ENCODE measurements at places on chromosomes 7 and 10.

DNA sequence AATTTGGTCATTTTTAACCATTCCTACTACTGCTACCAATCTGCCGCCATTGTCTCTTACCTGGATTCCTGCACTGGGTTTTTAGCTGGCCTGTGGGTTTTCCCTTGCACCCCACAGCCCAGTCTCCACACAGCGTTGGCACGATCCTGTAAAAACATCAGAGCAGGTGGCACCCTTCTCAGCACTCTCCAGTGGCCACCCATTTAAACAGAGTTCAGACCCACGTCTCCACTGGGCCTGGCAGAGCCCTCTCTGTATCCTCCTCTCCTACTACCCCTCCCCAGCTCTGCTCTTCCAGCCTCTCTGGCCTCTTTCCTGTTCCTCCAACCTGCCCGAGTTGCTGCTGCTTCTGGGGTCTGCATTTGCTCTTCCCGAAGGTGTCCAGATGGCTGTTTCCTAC is 259.4 kb downstream of the SDK1 start:
- DNase-seq = no peak

DNA sequence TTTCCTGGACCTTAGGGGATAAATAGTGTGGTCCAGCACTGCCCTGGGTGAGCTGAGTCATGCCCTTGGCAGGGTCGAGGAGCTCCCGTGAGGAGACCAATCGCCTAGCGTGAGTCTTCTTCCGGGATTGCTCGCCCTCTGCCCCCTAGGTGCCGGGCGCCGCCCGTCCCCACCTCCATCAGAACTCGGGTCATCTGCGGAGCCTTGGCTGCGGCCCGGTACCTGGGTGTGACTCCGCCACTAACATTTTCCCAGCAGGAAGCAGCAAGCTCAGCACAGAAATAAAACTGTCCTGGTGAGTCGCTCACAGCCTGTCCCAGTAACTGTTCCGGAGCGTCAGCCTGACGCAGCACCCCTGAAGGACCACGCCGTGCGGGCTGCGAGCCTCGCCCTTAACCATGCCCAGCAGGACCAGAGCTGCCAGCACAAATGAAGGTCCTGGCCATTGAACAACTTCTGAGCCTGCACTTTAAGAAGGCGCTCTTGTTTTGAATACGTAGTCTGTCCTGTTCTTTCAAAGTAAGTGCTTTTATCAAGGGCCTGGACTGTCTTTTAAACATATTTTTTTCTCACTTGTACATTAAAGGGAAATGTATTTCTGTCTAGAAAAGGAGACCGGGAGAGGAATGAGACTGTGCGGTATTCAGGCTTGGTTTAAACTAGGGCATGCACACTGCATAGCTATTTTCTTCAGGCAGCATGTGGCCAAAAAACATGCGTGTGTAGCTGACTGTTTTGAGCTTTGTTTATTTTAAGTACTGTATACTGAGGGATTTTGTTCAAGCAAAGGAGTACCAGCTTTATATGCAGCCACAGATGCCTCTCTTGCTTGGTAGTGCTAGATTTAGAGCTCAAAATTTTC is 136.7 kb downstream of the HECW1 start:
- DNase-seq = peak; percentile 77

DNA sequence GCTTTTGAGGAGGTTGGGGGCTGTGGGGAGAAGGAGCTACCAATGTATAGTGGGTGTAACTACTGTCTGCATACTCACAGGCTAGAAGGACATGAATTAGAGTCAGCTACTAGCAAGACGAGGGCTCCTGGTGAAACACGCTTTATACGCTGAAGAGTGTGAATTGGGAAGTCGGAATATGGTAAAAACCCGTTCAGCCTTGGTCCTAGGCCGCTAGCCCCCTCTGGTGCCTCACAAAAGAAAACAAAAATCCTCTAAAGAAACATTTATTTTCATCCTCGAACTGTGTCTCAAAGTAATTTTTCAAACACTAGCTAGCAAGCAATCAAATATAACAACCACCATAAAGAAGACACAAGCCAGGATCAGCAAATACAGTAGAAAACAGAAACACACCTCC is 338.1 kb upstream of the SEMA3C start:
- DNase-seq = peak; percentile 35

DNA sequence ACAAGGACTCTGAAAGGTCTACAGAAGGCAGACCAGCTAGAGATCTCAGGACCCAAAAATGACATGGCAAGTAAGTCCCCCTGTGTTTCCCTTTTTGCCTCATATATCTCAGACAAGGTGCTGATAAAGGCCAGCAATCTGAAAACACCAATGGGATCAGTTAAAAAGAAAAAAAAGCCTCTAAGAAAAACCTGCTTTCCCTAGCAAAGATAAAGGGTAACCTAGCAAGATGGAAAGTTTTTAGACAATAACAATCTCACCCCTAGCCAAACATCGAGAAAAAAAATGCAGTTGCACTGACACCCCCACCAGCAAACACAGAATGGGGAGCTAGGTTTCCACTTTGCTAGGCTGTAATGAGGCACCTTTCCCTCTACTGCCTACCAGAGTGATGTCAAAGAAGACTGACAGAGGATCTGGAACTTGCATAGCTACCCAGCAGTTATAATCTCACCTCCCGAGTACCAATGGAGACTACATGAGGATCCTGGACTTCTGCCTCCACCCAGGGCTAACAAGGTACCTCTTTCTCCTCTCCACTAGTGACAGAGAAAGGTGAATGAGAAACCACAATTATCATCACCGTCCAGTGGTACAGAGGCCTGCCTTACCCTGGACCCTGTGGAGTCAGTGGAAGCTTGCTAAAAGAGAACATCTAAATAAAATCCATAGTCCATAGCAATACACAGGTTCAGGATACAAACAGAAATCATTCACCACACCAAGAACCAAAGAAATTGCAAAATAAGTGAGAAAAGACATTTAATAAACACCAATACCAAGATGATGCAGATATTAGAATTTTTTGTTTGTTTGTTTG is 240.8 kb downstream of the ARHGAP12 start:
- no peak for DNase-seq

DNA sequence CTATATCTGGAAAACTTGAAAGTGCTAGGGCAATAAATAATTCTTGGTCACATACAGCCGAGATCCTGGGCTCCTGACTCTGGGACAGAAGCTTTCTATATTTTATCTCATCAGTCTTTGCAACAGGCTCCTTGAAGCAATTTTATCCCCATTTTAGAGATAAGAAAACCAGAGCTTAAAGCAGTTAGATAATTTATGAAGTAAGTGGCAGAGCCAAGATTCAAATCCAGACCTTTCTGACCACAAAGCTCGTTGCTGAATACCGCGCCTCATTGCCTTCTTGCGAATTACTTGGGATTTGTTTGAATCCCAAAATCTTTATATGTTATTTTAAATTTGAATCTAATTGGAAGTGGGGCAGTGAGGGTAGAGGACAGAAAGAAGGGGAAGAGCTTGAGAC is 106.0 kb downstream of the TCF7L2 start:
- no peak for DNase-seq

GRCh38 chr7:33886149-33886623 is 19.2 kb upstream of the BMPER start:
- peak; percentile 51 for DNase-seq

GRCh38 chr10:8283986-8284385 is 229.5 kb downstream of the GATA3 start:
- DNase-seq = no peak

DNA sequence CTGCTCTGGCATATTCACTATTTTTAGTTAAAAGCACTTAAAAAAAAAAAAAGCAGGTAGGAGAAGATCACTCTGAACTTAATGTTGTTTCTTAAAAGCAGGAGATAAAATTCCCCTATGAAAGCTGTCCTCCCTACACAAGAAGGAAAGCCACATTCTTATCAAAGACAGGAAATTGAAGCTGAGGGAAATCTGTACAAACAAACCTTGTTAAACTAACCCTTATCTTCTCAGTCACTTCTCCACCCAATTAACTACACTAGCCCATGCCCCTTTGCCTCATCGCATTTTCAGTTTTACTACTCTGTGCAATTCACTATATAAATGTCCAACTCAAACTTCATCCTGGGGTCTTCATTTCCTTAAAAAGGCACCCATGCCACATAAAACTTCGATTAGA is 2.7 kb upstream of the CDCA7L start:
- DNase-seq = no peak

DNA sequence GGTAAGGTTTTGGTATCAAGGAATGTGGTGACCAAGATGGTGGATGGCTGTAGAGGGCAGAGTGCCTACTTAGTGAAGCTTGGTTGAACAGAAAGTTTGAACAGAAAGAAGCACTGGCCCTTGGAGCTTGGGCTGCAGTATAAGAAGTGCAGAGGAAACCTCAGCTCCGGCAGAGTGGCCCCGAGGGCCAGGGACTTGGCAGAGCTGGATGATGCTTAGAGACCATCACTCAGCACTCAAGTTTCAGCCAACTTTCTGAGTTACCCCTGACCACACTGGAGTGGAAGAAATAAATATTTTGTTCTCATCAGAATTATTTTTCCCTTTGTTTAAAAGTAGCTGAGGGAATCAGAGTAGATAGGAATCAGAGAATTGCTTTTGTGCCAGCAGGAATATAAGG is 336.7 kb downstream of the C7orf25 start:
- no peak for DNase-seq

DNA sequence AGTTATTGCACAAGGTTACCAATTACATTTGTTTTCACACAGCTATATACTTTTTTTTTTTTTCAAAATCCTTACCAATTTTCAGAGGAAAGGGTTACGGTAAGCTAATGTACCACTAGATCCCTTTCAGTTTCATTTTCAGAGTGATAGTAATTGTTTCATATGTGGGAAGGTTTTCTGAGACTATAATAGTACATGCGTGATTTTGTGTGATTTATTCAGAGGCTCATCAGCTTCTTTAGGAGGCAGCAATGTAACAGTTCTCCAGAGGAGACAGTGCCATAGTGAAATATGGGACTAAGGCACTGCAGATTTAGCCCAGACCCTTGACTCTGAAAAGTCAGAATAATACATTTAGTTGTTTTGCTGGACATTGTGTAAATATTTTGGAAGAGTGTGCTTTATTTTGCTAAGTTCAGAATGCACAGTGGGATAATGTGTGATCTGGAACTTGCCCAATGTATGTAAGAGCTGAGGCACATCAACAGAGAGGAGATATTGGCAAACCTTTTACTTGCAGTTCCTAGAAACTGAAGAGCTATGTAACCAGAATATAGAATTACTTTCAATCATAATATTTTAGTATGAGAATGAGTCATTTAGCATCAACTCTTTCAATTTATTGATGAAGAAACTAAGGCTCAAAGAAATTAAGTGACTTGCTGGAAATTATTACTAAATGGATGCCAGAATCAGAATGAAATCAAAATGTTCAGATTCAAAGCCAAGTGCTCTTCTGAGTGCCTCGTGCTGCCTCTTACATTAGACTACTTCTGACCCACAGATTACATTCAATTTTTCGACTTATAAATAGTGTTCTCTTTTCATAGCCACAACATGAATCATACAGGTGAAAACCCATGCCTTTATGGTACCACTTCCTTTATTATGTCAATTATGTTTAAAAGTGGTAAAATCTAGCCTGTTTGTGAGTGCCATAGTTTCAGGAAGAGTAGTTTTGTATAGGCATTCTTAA is 207.7 kb upstream of the TEX47 start:
- DNase-seq = peak; percentile 18

DNA sequence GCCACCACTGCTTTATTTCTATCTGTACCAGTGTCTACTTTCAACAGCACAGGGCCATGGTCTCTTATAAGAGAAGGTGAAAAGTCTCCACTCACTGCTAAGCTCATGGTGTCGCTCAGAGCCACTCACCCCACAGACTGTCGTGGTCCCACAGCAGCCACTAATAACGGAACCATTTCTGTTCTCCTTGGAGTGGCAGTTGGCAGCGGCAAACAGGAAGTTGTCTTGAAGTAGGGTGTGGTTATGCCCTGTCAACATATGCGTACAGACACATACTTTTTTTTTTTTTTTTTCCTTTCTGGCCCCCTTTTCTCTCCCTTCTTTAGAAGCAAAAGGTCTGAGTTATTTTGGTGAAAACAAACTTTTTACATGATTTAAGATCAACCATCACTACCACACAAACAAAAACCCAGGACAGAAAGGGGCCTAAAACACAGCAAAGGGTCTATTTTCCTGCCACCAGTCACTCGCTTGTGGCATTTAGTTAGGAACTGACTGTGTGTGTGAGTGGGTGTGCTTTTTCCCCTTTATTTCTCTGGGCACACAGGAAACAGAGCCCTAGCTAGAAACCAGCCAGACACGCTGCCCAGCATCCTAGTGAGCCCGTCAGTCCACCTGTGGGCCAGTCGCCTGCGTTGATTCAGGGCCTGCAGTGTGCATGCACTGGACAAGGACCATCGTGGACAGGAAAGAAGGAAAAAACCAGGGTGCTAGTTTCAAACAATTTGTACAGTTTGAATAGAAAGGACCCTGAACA is 96.7 kb upstream of the EFCAB10 start:
- DNase-seq = no peak

DNA sequence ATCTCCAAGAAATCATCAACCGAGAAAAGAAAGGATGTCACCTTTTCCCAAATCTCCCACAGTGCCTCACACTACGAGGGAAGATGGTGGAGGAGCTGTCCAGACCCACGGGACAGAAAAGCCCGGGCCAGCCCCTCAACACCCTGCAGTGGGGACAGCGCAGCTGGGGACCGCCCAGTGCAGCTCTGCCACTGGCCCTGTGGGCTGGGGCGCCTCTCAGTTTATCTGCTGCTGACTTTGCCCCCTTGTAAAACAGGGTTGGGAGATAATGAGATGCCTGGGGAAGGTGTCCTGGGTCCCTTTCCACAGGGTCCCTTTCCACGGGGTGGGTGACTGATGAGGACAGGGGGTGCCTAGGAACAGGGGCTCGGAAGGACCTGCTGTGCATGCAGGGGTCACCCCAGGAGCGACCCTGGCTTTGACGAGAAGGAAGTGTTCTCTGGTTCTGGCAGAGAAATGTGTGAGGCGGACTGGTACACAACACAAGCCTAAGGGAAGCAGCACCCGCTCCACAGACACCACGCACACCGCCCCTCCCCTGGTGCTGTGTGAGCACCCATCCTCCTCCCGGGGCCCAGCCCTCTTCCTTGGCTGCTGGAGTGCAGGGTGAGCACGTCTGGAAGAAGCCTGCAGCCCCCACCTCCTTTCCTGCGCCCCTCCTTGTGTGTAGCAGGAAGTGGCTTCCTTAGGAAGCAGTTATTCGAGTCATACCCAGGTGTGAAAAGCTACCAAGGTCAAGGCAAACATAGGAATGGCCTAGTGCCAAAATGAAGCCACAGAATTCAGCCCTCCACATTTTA is 339.9 kb downstream of the DNAJB6 start:
- no peak for DNase-seq

GRCh38 chr7:158781974-158782664 is 47.2 kb downstream of the ESYT2 start:
- no peak for DNase-seq
